Activated naive CD8-positive, alpha-beta T cell treated with anti-CD3 and anti-CD28 coated beads, Interleukin-2, amount 10 ng/mL, durations not matched to agents 7 days and 5 days (primary cell): ENCODE measurements at places on chromosomes 4 and X. TPM values are rescaled to one million over a fixed set of nuclear protein-coding genes. Genes with fewer than 3 reads are reported as not detected.

GRCh38 chr4:81684352-81684751 lies 212.6 kb upstream of the RASGEF1B start:
- no peak for DNase-seq
- no peaks in the 10 kb centered on the region for H3K27me3 ChIP-seq
- no peak overlapping the region for H3K27ac ChIP-seq
- H3K4me3 ChIP-seq, result no peak overlapping the region

DNA sequence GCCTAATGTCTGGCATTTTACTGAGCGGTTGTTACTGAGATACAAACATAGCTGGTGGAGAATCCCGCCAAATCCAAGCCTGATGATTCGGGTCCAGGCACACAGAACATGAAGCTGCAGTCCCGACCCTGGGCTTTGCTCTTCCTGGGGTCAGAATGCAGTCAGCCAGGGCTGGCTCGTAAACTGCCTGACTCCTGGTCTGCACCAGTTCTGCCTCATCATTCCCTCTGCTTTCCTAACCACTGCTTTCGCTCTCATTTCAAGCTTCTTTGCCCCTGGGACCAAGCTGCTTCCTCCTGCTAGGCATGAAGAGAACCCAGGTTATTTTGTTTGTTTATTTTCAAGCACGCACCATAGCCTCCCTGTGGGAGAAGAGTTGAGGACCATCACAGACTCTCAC lies 39.3 kb downstream of the GATB start:
- H3K4me3 ChIP-seq, result no peak overlapping the region
- no peak overlapping the region for H3K27ac ChIP-seq
- H3K27me3 ChIP-seq, result no peaks in the 10 kb centered on the region
- no peaks in the 10 kb centered on the region for H3K36me3 ChIP-seq

- peaks cover 7% of the 10 kb centered on the region for H3K27me3 ChIP-seq
- H3K36me3 ChIP-seq, result no peaks in the 10 kb centered on the region
- peaks cover 2% of the 10 kb centered on the region for H3K4me1 ChIP-seq
- no peak for DNase-seq
- H3K27ac ChIP-seq, result no peak overlapping the region
- no peak overlapping the region for H3K4me3 ChIP-seq
Measured at GRCh38 chr4:144355811-144356757, 215.6 kb upstream of the GYPA start.

DNA sequence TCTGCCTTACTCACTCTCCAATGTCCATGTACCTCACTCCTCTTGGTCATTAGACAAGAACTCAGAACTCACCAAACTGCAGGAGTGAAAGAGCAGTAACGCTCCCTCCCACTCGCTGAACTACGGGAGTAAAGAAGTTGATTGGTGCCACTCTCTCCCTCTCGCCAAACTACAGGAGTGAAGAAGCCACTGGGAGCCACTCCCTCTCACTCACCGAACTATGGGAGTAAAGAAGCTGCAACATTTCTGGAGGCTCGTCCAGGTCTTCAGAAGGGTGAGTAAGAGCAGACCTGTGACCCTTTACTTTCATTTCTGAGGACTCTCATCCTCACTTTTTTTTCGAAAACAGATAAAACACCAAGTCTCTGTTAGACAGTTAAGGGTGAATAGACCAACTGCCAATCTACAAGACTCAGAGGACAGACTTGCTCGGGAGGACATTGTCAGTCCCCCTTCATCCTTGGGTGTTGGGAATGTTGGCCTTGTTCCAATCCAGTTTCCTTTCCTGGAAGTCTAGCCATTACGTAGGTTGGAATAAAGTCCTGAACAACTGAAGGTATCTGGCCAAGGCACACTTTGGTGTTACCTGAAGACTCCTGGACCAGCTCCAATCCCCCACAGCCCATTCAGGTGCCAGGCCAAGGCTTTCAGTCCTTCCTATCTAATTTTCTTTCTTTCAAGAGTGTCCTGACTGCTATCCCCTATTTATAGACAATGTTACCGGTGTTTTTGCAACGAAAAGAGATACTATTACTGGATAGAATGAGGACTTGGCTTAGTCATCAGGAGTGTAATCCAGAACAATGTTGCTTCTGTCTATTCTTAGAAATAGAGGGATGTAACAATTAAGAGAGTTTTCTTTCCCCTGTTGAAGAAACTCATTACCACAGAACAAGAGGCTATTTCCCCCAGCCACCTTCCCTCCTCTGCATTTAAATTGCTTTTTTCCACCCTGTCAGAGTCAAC lies 11.0 kb upstream of the COL25A1 start:
- DNase-seq, result no peak
- no peak overlapping the region for H3K27ac ChIP-seq
- H3K27me3 ChIP-seq, result peaks cover 31% of the 10 kb centered on the region
- H3K4me1 ChIP-seq, result no peaks in the 10 kb centered on the region

DNA sequence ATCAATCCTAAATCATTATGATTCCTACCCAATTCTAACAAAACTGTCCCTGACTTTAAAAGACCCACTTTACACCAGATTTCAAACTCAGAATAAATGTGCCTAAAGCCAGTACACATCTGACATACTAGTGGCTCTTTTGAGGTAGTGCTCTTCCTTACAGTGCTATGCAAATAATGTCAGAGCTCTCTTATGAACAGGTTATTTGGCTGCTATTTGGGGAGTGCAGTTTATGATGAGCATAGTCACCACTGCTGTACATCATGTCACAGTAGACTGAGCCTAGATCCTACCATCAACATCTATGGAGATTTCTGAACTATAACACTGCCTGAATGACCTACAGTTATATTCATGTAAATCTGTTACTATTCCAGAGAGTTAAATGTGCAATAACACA lies 50.4 kb upstream of the PAGE5 start:
- no peak overlapping the region for H3K4me3 ChIP-seq
- H3K4me1 ChIP-seq, result no peaks in the 10 kb centered on the region
- no peaks in the 10 kb centered on the region for H3K36me3 ChIP-seq

DNA sequence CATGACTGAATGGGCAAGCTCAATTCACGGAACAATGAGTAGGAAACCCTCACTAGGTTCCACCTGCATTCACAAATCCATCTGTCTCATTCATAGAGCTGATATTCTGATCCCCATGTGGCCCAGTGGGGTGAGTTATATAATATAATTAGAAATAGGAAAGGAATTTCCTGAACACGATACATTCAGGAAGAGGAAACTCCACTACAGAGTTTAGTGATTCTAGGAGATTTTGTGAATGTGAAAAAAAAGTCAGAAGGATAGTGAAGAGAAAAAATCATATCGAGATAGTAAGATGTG lies 471.2 kb downstream of the GASK1B start:
- H3K27ac ChIP-seq, result no peak overlapping the region
- no peaks in the 10 kb centered on the region for H3K27me3 ChIP-seq
- no peak for DNase-seq
- no peaks in the 10 kb centered on the region for H3K4me1 ChIP-seq
- no peak overlapping the region for H3K4me3 ChIP-seq

DNA sequence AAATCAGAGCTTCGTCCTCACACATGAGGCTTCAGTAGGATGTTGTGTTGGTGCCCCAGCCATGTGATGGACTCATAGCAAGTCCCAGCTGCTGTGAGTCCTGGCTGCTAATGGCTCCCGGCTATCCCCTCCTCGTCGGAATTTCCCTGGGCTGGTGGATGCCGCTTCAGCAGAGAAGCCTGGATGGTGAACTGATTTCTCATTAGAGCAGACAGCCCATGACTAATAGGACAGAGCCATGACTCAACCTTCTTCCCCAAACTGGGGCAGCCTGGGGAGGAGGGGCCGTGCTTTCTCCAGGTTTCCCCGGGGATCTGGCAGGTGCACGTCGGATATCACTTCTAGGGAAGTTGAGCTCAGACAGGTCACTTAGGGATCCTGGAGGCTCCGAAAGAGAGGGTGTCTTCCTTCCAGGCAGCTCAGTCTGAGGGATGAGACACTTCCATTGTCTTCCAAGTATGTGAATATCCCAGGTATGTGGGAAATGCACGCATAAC lies 112.7 kb downstream of the ASMT start:
- peaks cover 23% of the 10 kb centered on the region for H3K36me3 ChIP-seq
- no peaks in the 10 kb centered on the region for H3K4me1 ChIP-seq
- H3K27me3 ChIP-seq, result no peaks in the 10 kb centered on the region
- DNase-seq, result no peak
- no peak overlapping the region for H3K27ac ChIP-seq
- no peak overlapping the region for H3K4me3 ChIP-seq

DNA sequence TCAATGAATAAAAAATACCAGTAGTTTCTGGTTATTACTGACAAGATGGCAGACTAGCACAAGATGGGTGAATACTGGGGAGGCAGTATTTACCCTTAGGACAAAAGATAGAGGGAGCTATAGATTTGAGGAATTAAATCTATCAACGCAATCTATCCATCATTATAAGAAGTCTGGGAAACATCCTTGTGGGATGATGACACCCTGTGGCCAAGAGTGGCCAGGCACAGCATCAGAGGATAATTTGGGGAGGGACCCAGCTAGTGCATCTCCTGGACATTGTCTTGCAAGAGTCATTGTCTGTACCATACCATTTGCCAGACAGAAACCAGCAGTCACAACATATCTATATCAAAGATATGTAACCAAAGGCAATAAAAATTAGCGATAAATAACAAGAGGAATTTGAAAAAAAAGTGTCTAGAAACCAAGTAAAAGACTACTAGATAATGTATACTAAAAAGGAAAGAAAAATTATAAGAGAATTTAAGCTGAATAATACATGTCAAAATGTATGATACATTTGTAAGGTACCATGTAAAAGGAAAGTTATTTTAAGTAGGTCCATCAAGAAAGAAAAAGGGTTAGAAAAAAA lies 22.9 kb downstream of the KCTD8 start:
- no peak for DNase-seq
- H3K4me3 ChIP-seq, result no peak overlapping the region
- H3K27ac ChIP-seq, result no peak overlapping the region
- H3K27me3 ChIP-seq, result no peaks in the 10 kb centered on the region

DNA sequence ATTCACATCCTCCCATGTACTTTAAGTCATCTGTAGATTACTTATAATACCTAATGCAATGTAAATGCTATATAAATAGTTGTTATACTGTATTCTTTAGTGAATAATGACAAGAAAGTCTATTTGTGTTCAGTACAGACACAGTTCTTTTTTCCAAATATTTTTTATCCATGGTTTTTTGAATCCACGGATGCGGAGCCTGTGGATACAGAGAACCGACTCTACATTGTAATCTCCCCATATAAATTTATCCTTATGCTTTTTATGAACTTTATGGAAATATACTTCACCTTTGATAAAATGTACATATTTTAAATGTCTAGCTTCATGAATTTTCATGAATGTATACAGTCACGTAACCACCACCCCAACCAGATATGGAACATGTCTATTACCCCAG lies 88.2 kb downstream of the DOCK11 start:
- no peak for DNase-seq
- H3K27ac ChIP-seq, result no peak overlapping the region
- H3K36me3 ChIP-seq, result peaks cover 28% of the 10 kb centered on the region
- H3K4me1 ChIP-seq, result peaks cover 2% of the 10 kb centered on the region

DNA sequence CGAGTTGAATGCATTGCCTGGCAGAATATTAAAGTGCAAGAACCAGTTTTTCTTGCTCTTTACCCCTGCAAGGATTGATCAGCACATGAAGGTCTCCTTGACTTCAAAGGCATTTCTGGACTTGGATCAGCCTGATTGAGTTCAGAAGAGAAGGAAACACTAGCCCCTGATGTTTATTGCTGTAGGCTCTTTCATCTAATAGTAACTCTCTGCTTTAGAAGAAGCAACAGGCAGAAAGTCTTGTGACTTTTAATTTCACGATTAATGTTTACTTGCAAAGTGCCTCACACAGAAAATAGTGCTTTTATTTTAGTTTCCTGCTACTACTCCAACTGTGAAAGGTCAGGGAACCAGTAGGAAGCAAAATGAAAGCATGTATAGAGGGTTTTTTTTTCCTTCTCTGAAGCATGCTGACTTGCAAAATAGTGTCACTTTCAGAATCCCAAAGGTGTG lies 69.1 kb downstream of the PCDH7 start:
- H3K27me3 ChIP-seq, result no peaks in the 10 kb centered on the region
- DNase-seq, result no peak
- no peak overlapping the region for H3K4me3 ChIP-seq
- no peaks in the 10 kb centered on the region for H3K36me3 ChIP-seq
- H3K27ac ChIP-seq, result no peak overlapping the region

DNA sequence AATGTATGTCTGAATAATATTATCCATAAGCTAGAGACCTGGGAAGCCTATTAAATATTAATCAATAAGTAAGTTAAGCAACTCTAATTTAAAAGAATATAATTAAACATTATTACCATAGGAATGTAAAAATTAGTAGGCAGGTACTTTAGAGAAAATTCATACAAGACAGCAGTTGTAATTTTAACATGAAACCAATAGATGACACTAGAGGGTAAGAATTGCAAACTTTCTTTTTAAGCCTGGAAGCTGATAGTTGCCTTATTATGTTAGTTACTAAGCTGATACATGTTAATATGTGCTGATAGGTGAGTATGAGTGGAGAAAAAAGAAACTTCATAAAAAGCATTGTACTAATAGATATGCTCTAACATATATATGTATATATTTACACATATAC lies 1157.4 kb downstream of the FAM133A start:
- no peaks in the 10 kb centered on the region for H3K4me1 ChIP-seq
- DNase-seq, result no peak
- no peaks in the 10 kb centered on the region for H3K27me3 ChIP-seq
- no peak overlapping the region for H3K27ac ChIP-seq
- no peaks in the 10 kb centered on the region for H3K36me3 ChIP-seq
- no peak overlapping the region for H3K4me3 ChIP-seq

DNA sequence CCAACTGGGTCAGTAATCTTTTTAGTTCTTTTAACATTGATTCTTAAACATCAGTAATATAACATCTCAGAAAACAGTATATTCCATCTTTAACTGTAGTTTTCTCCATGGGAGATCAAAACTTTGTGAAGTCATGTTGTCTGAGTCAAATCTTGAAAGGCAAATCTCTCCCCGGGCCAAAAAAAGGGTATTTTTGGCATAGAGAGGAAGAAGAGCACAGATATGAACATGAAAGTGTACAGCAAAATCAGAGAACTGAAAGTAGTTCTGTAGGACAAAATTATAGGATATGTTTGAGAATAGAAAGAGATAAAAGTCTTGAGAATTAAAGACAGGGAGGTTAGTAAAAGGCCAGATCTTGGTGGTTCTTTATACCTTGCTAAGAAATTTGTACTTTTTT lies 176.4 kb upstream of the GYPA start:
- no peak overlapping the region for H3K27ac ChIP-seq
- no peak overlapping the region for H3K4me3 ChIP-seq
- H3K4me1 ChIP-seq, result no peaks in the 10 kb centered on the region

GRCh38 chr4:163548481-163549243 lies 54.2 kb downstream of the TMA16 start:
- H3K27me3 ChIP-seq, result no peaks in the 10 kb centered on the region
- no peaks in the 10 kb centered on the region for H3K36me3 ChIP-seq
- no peak for DNase-seq
- H3K27ac ChIP-seq, result no peak overlapping the region

GRCh38 chr4:186666252-186666651 lies 57.4 kb downstream of the FAT1 start:
- H3K27me3 ChIP-seq, result no peaks in the 10 kb centered on the region
- H3K4me1 ChIP-seq, result no peaks in the 10 kb centered on the region
- H3K36me3 ChIP-seq, result no peaks in the 10 kb centered on the region
- H3K4me3 ChIP-seq, result no peak overlapping the region
- H3K27ac ChIP-seq, result no peak overlapping the region

GRCh38 chrX:57737881-57738280 lies 57.8 kb upstream of the NLRP2B start:
- no peak for DNase-seq
- H3K27ac ChIP-seq, result no peak overlapping the region
- H3K27me3 ChIP-seq, result no peaks in the 10 kb centered on the region
- no peak overlapping the region for H3K4me3 ChIP-seq
- no peaks in the 10 kb centered on the region for H3K4me1 ChIP-seq

The GPRASP1 gene
- total RNA-seq, result 14.0 TPM

The BEX2 gene
- 16.8 TPM for total RNA-seq

The UTP3 gene
- 39.1 TPM for total RNA-seq

The ARAP2 gene
- 63.7 TPM for total RNA-seq

The NUDT9 gene
- total RNA-seq, result 10.5 TPM

The HTT-AS gene
- not detected for total RNA-seq

The ADAM29 gene
- total RNA-seq, result not detected
